Neural crest cell (in vitro differentiated cells): ENCODE measurements at places on chromosomes 5 and 9.

DNA sequence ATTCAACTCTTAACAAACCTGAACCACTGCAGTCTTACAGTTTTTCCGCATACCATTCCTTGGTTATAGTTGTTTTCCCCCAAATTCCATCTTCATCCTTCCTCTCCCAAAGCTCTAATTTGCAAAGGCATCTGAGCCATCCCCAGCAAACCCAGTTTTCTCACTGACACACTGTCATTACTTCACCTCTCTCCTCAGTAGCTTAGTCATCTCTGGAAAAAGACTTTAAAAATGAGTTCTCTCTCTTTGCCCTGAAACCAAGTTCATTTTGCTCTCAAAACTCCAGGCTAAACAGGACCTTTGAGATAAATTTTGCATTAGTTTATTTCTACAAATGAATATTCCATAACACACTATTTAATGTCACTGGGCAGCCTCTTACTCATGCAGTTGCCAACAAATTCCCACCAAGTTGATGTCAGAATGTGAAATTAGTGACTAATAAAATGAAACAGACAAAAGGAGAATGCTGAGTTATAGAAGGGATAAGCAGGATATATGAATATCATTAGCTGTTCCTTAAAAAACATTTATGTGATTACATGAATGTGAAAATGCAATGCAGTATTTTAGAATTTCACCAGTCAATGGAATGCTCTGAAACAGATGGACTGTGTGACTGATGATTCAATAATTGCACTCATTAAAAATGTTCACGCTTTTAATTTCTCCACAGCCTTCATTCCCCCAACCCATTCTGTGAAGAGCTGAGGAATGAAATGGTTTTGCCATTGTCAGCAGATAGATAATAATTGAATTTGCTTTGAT, 107.4 kb upstream of the DMAC1 start:
- DNase-seq = no peak

- no peak for DNase-seq
Observed at GRCh38 chr5:54547711-54548250, 30.2 kb downstream of the SNX18 start.

DNA sequence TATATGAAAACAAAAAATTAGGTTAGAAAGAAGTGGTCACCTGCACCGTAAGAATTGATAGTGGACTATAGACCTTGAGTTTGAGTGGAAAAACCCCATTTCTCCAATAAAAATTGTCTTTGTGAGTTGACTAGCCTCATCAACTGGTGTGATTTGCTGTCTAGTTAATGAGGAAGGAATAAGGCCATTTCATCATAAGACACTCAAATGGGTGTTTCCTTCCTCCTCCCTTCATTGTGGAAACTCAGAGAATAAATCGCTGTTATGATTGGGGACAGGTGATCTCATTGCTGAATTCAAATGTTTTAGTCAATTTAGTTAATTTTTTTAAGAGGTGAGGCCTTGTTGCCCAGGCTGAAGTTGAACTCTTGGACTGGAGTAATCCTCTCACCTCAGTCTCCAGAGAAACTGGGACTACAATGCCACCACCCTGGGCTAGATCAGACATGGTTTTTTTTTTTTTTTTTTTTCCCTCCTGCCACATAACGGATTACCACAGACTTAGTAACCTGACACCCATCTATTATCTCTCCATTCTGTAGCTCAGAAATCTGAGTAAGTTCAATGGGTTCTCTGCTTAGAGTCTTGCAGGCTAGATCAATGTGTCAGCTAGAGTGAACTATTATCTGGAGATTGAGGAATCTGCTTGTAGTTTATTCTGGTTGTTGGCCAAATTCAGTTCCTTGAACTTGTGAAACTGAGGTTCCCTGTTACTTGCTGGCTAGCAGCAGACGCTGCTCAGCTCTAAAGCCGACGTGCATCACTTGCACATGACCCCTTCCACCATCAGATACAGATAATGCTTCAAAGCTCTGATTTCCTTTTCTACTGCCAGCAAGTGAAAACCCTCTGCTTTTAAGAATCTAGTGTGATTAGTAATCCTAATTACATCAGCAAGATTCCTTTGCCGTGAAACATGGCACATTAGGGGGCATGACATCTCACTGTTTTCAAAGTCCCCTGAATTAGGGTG, 663.8 kb upstream of the CDH9 start:
- DNase-seq = no peak

- DNase-seq = no peak
Observed at GRCh38 chr5:124043456-124043855, 531.5 kb downstream of the CSNK1G3 start.

DNA sequence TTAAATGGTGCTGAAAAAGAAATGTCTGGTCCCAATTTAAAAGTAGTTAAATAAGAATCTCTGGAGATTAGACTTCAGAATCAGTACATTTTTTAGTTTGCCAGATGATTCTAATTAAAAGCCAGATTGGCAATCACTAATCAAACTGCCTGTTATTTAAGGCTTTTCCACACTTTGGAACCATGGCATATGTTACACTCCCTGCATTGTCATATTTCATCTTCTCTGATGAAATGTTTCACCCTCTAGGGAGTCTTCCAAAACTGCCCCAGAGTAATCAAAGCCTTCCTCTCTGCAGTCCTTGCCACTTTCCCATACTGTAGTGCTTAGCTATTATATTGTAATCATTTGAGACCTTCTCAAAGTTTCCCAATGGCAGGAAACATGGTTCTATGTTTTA, 17.5 kb upstream of the OR13C9 start:
- no peak for DNase-seq

DNA sequence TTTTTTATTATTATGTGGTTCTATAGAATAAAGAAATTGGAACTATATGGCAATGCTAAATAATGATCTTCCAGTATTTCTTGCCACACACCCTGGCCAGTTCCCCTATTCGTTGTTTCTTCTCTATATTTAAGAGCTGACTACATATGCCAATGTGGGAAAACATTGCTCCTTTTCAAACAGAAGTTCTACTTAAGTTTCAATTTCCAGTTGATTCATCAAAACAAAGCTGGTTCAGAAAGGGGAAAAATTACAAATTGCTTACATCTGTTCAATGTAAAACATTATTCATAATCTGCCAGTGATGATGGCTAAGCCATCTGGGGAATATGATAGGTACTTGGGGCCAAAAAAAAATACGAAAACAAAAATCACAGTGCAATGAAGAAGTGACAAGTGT, 76.9 kb downstream of the ST8SIA4 start:
- DNase-seq = no peak

- DNase-seq = peak; percentile 28
Observed at GRCh38 chr5:136028782-136029742, at the start of gene TGFBI. TSS of gene TGFBI (plus strand) at chr5:136028988. CDS start at chr5:136029056, 68 bp downstream.

GRCh38 chr9:129570450-129571297, 50.2 kb downstream of the C9orf50 start:
- DNase-seq = no peak

DNA sequence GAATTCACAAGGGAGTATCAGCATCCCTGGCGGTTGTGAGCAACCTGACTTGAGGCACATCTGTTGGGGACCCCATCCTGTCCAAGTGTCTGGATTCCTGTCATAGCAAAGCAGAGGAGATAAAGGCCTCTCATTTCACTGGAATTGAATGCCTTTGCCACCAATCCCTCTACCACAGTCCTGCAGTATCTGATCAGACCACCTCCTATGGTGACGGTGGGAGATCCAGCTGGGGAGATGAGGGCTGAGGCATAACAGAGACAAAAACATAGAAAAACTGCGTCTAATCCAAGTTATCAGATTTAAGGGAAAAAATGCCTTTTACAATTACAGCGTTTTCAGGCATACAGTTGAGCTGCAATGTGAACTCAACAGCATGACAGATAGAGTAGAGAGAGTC, 160.7 kb upstream of the TRPC7 start:
- no peak for DNase-seq

- DNase-seq = no peak
Observed at GRCh38 chr5:122165559-122166078, 36.3 kb downstream of the ZNF474 start.

DNA sequence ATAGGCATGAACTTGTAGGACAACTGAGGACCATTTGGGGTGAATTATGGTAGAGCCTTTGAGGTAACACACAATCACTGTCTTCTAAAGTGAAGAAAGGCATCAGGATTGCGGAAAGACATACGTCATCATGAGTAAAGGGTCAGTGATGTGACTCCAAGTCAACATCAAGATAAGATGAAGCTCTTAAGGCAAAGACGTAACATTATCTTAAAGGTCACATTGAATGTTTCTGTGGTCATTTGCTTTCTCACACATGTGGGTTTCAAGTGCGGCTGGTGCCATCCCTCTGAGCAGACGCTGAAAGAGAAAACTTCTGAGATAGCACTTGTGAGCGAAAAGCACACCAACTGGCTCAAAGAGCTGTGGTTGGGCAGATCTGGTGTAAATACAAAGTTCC, 63.3 kb upstream of the GRAMD2B start:
- no peak for DNase-seq
